ENCODE measurements at places on chromosomes 11 and 22.

DNA sequence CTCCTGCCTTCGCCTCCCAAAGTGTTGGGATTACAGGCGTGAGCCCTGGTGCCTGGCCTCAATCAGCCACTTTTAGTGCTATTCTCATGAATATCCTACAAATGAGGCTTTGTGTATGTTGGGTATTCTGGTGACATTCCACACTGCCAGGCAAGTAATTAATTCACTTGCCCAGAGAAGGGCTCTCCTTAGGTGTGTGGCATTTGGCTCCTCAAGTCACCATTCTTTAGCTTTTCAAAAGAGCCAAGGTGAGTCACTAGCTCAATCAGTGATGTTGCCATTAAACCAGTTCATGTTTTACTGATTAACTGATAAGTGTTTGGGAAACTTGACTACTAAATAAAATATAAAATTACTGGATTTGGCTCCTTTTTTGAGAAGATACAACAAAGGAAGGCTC is 52.2 kb downstream of the SLC25A17 start:
- DNase-seq: no peak

DNA sequence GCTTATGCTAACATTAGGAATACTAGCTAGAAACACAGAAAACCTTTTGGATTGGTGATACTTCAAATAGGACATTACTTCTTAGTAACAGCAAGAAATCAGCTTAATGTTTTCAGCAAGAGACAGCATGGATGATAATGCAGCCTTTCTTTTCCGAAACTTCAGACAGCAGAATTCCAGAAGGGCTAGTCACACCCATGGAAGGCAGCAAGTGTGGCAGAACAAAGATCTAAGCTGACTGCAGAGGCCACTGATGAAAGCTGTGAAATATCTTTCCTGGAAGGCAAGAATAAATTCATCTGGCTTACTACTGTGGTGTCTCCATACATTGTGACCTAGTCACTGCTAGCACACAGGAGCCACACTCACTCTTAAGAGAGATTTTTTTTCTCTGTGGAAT is 100.3 kb downstream of the CCDC83 start:
- DNase-seq: peak; percentile 61

DNA sequence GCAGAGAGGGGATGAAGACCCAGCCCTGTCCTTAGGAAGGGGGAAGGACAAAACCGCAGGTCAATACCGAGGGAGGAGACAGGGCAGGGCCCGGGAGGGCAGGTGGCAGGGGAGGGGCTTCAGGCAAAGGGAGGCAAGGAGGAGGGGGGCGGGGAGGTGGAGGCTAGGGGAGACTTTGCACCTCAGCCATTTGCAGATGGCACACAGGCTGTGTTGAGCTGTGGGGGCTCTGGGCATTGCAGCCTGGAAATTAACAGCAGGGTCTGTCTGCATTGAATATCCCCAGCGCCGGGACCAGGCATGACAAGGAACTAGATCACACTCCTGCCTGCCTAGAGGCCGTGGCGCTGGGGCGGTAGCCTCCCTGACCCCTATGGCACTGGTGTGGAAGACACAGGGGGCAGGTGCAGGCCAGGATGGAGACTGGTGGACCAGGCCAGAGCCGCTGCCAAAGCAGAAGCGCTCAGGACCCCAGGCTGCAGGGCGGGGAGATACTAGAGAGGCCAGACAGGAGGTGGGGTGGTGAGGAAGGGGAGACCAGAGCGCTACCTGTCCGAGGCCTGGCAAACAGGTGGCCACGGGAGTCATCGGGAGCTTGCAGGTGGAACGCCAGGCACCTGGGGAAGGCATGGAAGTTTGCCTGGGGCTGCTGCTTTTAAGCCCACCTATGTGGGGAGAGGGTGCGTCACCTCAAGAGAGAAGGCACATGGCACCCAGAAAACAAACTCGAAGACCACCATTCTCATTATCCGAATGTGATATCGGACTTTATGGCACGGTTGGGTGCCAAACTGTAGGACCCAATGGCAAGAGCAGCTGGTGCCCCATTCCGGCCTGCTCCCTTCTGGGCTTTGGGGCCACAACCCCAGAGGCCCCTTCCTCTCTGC is 11.5 kb downstream of the CBX6 start:
- DNase-seq: no peak

DNA sequence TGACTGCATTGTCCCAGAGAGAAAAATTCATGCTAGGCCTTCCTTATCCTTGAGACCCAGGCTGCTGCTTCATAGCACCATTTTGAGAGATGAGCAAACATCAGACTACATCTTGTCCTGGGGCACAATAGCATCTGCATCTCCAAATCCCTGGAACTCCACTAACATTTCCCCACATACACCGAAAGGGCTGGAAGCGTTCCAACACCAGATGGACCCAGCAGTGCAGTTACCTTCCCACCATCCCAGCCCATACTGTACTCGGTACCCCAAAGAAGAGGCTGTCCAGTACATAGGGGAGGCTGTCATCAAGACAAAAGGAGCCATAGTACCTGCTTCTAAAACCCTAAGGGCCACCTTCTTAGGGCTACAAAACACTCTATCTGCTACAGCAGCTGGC is 547.2 kb upstream of the CHORDC1 start:
- DNase-seq: no peak

- no peak for DNase-seq
Observed at GRCh38 chr11:15970506-15971214, 385.7 kb downstream of the SOX6 start.

DNA sequence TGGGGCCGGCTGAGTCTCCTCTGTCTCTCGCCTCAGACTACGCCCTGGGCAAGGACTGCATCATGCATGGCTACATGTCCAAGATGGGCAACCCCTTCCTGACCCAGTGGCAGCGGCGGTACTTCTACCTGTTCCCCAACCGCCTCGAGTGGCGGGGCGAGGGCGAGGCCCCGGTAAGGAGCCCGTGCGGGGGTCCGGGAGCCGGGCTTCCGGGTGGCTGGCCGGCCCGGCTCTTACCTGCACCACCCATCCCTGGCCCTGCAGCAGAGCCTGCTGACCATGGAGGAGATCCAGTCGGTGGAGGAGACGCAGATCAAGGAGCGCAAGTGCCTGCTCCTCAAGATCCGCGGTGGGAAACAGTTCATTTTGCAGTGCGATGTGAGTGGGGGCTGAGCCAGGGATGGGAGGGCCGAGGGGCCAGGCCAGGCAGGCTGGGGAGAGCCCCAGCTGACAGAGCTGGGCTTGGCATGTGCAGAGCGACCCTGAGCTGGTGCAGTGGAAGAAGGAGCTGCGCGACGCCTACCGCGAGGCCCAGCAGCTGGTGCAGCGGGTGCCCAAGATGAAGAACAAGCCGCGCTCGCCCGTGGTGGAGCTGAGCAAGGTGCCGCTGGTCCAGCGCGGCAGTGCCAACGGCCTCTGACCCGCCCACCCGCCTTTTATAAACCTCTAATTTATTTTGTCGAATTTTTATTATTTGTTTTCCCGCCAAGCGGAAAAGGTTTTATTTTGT is 4.1 kb upstream of the ANKRD13D start:
- no peak for DNase-seq

- no peak for DNase-seq
Observed at GRCh38 chr11:120168108-120168959, 30.4 kb upstream of the TRIM29 start.

DNA sequence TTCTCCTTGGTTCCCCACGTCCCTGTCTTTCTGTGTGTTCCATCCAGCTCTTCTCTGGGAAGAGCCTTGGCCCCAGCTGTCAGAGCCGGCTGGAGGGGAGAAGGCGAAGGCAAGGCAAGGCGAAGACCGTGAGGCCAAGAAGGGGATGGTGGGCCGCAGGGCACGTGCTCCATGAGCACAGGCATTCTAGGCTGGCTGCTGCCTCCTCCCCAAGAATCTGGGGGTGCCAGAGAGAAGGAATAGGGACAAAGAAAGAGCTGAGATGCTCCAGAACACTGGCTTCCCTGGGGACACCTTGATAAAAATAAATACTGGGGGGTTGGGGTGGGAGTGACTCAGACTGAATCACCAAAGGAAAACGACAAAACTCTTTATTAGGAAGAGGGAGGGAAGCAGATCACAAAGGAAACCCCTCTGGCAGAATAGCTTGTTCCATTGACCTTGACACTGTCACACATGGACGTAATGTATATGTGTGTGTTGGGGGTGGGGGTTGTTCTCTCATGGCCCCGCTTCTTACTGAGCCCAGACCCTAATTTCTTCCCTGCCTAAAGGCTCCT is 52.5 kb downstream of the NECTIN1 start:
- DNase-seq: no peak

GRCh38 chr11:124638500-124638899 is 15.8 kb downstream of the TBRG1 start:
- no peak for DNase-seq
